ENCODE measurements at places on chromosomes 12 and 14. TPM values are rescaled to one million over a fixed set of nuclear protein-coding genes. Genes with fewer than 3 reads are reported as not detected.
A peak's percentile ranks its signal among the peaks of the same experiment; 100 is the strongest.

DNA sequence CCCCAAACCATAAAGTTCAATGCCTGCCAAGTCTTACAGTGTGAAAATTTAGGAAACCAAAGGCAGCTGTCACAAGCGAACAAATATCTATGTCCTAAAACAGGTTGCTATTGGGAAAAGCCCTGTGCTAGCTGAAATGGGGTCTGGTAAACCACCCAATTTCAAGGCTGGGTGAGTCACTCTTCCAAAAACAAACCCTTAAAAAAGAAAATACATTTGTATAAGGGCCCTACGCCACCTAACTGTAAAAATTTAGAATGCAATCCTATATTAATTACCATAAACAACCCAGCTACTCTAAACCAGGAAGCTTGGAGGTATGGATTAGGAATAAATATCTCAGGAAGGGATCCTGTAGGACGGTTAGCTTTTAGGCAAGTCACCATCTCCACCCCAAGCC, 32.1 kb downstream of the PRMT8 start:
- no peaks in the 10 kb centered on the region for H3K4me1 ChIP-seq
- no peak overlapping the region for H3K4me3 ChIP-seq
- no peak overlapping the region for H3K27ac ChIP-seq
- H3K36me3 ChIP-seq = no peaks in the 10 kb centered on the region
- DNase-seq = no peak

DNA sequence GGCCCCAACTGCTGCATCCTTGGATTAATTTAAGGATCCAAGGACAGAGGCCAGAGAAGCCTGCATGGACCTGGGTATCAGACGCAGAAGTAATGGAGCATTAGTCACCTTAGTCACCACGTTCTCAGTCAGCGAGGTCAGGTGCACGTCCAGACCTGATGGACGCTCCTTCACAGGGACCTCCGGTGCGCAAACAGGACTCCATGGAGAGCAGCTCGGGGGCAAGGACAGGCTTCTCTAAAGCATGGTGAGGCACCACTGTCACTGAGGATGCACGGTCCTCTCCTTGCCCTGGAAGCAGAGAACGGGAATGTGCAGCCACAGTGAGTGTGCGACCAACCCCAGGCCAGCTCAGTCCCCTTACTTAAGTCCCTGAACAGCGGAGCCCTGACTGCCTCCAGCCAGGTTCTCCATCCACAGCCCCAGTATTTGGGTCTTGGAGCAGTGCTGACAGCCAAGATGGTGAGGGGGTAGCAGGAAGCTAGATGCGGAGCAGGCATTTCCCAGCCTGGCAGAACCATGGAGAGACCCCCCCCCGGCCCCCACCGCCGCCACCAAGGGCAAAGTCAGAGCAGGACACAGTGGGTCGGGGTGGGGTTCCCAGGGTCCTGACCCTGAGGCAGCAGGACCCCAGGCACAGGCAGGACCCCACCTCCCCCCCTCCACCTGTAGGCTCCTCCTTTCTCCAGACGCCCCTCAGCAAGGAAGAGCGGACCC, 253.4 kb upstream of the SFSWAP start:
- peaks cover 19% of the 10 kb centered on the region for H3K27me3 ChIP-seq
- H3K4me1 ChIP-seq = no peaks in the 10 kb centered on the region
- H3K4me3 ChIP-seq = no peak overlapping the region
- DNase-seq = no peak
- H3K36me3 ChIP-seq = no peaks in the 10 kb centered on the region

DNA sequence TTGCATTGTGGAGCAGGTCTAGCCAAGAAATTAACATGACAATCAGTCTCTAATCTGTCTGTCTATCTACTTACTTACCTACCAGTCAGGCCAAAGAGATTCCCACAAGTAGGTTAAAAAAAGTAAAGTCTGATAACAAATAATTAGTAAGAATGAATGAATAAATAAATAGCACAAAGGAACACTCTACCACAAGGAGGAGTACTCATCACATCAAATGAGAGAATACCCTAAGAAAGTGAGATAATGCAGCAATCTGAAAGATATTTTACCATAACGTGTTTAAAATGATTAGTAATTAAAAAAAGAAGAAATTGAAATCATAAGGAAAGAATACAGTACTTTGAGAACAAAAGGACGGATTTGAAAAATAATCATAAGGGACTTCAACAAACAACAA, 187.2 kb downstream of the SYNE2 start:
- no peaks in the 10 kb centered on the region for H3K36me3 ChIP-seq
- DNase-seq = no peak
- no peaks in the 10 kb centered on the region for H3K4me1 ChIP-seq
- H3K27ac ChIP-seq = no peak overlapping the region

DNA sequence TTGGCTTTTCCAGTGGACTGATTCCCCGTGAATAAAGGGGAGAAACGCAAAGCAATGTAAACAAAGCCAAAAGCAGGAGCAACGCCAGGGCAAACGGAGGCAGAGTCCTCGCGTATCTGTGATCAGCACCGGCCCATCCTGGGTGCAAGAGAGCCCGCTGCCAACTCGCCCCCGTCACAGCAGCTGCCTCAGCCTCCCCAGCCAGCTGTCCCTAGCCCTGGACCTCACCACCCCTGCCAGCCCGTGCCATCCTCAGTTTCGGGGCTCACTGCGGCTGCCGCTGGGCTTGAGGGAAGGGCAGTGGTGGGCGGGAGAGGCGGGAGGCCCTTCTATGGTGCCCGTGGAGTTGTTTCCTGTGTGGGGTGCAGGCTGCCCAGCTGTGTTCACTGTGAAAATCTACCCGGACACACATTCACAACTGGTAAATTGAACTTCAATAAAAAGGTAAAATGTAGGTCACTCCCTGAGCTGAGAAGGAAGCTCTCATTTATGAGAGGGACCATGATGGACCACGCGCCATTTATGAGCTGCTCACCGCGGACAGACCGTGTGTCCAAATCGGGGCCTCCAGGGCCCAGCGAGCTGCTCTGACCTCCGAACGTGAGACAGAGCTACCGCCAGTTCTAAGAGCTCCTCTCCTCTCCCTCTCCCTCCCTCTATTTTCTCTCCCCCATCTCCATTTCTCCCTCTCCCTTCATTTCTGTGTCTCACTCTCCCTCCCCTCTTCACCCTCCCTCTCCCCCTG, 330.5 kb upstream of the SFSWAP start:
- no peak for DNase-seq
- no peaks in the 10 kb centered on the region for H3K4me1 ChIP-seq
- no peak overlapping the region for H3K27ac ChIP-seq
- peaks cover 51% of the 10 kb centered on the region for H3K27me3 ChIP-seq

GRCh38 chr14:79144896-79145295, 974.7 kb downstream of the NRXN3 start:
- H3K27ac ChIP-seq = no peak overlapping the region
- no peaks in the 10 kb centered on the region for H3K4me1 ChIP-seq
- H3K27me3 ChIP-seq = no peaks in the 10 kb centered on the region
- H3K36me3 ChIP-seq = no peaks in the 10 kb centered on the region

DNA sequence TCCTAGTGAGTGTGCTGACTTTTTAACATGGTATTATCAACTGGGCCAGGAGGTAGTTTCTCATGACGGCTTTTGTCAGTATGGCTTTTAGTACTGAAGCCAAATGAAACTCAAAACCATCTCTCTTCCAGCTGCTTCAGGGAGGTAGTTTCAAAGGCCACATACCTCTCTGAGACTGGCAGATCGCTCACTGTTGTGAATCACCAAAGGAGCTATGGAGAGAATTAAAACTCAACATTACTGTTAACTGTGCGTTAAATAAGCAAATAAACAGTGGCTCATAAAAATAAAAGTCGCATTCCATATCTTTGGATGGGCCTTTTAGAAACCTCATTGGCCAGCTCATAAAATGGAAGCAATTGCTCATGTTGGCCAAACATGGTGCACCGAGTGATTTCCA, 141.1 kb downstream of the HMGA2 start:
- no peak overlapping the region for H3K27ac ChIP-seq
- no peak overlapping the region for H3K4me3 ChIP-seq
- no peaks in the 10 kb centered on the region for H3K4me1 ChIP-seq
- no peaks in the 10 kb centered on the region for H3K36me3 ChIP-seq
- DNase-seq = no peak

- peaks cover 32% of the 10 kb centered on the region for H3K4me1 ChIP-seq
- no peaks in the 10 kb centered on the region for H3K36me3 ChIP-seq
- no peak for DNase-seq
- H3K4me3 ChIP-seq = no peak overlapping the region
- H3K27me3 ChIP-seq = no peaks in the 10 kb centered on the region
Measured at GRCh38 chr12:124620606-124621295, 53.3 kb upstream of the NCOR2 start.

GRCh38 chr12:124301084-124301654, 6.3 kb downstream of the RFLNA start:
- no peak for DNase-seq
- peaks cover 5% of the 10 kb centered on the region for H3K4me1 ChIP-seq
- peaks cover 28% of the 10 kb centered on the region for H3K27me3 ChIP-seq
- no peak overlapping the region for H3K4me3 ChIP-seq

DNA sequence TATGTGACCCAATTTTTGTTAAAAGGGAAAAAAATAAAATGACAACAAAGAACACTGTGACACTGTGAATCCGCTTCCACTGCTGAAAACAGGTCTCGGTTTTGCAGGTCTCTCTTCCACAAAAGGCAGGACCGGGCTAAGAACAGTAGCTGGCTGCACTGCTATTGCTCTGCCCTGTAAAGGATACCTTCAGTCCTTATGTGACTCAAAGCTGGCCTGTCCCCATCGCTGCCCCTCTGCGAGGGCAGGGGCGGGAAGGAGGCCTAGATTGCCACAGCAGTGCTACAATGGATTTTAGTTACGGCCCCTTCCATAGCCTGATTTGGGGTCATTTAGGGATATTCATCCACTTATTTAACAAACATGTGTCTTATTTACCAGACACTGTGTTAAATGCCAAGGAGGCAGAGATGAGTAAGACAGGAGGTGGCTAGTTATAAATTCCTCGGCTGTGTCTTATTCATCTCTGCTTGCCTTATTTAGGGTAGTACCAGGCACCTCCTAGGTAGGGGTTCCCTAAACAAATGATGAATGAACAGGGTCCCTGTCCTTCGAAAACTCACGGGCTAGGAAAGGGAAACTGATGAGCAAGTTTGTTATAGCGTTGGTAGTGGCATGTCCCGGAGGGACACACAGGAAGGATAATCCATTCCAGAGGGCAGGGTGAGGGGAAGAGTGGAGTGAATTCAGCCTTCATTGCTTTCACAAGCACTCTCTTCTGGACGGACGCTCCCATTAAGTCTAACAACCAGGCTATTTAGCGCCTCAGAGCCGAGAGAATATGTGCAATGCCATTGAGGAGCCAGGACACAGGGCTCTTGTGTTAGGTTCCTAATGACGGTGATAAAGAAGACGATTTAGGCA, 73.3 kb downstream of the EID3 start:
- H3K27ac ChIP-seq = no peak overlapping the region
- H3K36me3 ChIP-seq = no peaks in the 10 kb centered on the region
- no peak for DNase-seq
- H3K4me1 ChIP-seq = peaks cover 5% of the 10 kb centered on the region
- no peak overlapping the region for H3K4me3 ChIP-seq
- no peaks in the 10 kb centered on the region for H3K27me3 ChIP-seq

DNA sequence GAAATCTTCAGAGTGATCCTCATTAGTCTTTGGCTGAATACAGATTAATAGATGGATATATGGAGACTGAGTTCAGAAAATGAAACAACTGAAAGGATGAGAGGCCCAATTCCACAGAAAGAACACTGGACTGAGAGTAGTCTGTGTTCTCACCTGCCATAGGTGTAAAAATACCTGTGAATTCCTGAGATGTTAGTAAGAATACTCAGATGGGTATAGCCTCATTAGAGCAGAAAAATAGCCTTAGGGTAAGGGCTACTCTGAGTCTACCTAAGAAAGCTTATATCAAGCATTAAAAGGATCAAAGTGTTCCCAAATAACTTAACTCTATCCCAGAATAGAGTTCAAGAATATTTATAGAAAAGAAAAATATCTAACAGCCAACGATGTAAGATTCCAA, 1510.3 kb upstream of the SEL1L start:
- no peak overlapping the region for H3K27ac ChIP-seq
- H3K4me3 ChIP-seq = no peak overlapping the region
- H3K27me3 ChIP-seq = no peaks in the 10 kb centered on the region
- no peaks in the 10 kb centered on the region for H3K36me3 ChIP-seq

GRCh38 chr14:94485944-94486841, 10.2 kb upstream of the SERPINA9 start:
- peak; percentile 66 for DNase-seq
- H3K36me3 ChIP-seq = no peaks in the 10 kb centered on the region
- H3K4me3 ChIP-seq = no peak overlapping the region
- no peak overlapping the region for H3K27ac ChIP-seq
- peaks cover 6% of the 10 kb centered on the region for H3K4me1 ChIP-seq

DNA sequence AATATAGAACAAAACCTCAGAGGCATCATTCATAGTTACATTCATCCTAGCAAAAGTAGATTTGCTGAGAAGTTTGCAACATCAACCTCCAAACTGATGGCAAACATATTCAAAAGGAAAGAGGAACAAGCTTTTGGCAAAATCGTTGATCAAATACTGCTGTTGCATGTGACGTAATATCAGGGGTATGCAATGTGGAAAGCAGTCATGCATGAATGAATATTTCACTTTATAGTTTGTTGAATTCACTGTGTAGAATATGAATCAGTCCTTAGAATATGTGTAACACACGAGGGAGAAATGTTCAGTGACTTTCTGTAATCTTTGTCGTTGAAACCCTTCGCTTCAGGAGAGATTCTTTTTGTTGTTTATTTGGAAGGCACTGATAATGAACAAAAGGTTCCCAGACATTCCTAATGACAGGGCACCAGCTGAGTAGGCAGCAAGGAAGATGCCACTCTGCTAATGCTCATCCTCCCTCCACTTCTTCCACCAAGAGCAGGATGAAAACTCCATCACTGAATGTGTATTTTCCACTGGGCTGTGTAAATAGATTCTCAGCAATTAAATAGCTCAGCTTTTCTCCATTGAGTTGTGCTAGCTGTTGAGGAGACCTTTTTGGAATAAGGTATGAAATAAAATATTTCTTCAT, 126.1 kb downstream of the PELI2 start:
- H3K4me3 ChIP-seq = no peak overlapping the region
- no peaks in the 10 kb centered on the region for H3K36me3 ChIP-seq
- no peaks in the 10 kb centered on the region for H3K27me3 ChIP-seq
- H3K27ac ChIP-seq = no peak overlapping the region
- H3K4me1 ChIP-seq = no peaks in the 10 kb centered on the region
- DNase-seq = no peak

DNA sequence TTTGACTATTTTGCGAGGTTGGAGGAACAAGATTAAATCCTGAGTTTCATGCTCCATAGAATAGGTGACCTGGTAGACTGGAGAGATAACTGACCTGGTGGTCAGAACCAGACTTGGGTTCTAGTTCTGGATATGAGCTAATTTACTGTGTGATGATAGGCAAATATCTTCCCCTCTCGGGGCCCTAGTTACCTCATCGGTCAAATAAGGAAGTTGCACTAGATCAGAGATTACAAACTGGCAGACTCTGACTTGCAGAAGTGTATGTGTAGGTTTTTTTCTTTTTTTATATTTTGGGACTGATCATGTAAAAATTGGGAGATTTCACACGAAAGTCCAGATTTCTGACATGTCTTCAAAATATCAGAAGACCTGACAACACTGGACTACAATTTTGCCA, 37.0 kb downstream of the RPH3A start:
- no peak overlapping the region for H3K27ac ChIP-seq
- H3K4me3 ChIP-seq = no peak overlapping the region
- H3K27me3 ChIP-seq = peaks cover 12% of the 10 kb centered on the region
- no peaks in the 10 kb centered on the region for H3K36me3 ChIP-seq
- H3K4me1 ChIP-seq = no peaks in the 10 kb centered on the region

GRCh38 chr12:121791671-121792551, 1.6 kb downstream of the RHOF start:
- peaks cover 92% of the 10 kb centered on the region for H3K4me1 ChIP-seq
- no peak for DNase-seq
- peak overlapping the region; percentile 68 for H3K4me3 ChIP-seq
- H3K27ac ChIP-seq = peak overlapping the region; percentile 85

The TSPAN8 gene
- total RNA-seq = 15.3 TPM

The ZFP36L1 gene
- total RNA-seq = 199 TPM

The PZP gene
- 2.7 TPM for total RNA-seq

The NFE2 gene
- total RNA-seq = 13.5 TPM

The C12orf50 gene
- total RNA-seq = not detected

The COCH gene
- 0.50 TPM for total RNA-seq

The SLC7A8 gene
- total RNA-seq = 36.8 TPM
